Ovary (tissue), 10 donors: ENCODE measurements at places on chromosomes 12 and 14.

GRCh38 chr12:1091350-1091749, 100.3 kb downstream of the ERC1 start:
- DNase-seq, result no peak

- DNase-seq, result no peak
Observed at GRCh38 chr14:102227184-102227964, 77.6 kb downstream of the MOK start.

- DNase-seq, result no peak
Observed at GRCh38 chr14:24216345-24216699, 456 bp upstream of the MDP1 start.

DNA sequence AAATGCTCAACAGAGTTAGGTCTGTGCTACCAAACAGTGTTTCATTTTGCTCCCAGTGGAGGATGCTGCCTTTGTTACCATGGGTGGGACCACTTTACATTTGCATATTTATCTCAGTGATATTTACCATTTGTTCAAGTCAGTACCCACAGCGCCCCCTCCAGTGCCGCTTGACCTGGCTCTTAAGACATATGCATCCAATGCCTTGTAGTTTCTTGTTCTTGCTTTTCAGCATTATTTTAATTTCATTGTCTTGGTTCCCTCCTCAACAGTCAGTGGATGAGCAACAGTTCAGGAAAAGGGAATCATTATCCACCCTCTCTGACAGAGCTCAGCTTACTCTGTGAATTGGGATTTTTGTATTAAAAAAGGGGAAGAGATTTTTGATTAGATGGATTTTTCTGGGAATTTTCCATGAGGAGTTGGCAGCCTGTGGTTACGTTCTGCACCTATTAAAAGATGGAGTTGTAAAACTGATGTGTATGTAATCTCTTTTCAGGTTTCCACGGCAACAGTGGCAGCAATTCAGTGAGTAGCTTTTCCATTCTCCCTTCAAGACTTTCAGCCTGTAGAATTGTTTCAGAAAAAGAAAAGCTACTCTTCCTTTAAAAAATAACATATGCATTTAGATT, 240.5 kb upstream of the DAAM1 start:
- DNase-seq, result no peak

GRCh38 chr14:78107166-78107565, 63.0 kb upstream of the NRXN3 start:
- no peak for DNase-seq

DNA sequence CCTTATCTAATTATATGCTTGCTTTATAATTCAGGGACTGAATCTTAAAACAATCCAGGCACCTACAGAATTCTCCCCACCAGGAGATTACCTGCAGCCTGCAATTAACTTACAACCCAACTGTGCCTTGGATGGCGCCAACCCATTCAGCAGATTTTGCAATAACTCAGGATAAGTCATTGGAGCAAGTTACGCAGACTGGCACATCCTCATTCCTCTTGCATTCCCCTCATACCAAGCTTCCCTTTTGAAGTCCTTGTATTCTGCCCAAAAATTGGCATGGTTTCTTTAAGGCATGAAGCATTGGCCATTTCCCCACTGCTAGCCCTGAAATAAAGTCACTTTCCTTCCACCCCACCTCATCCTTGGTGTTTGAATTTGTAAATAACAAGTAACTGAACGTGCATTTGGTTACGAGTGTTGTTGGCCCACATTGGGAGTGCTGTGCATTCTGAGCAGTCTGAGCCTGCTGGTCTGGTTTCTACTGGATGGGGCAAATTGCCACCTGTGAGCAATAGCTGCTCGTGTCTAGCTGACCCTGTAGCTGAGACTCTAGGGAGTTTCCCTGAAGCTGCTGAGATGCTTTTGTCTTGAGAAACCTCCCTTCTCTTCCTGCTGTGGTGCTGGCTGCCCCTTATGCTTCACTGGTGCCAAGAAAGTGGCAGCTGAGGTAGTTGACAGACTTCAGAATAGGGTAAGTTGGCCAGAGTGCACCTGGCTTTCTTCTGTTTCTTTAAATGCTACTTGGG, 99.2 kb upstream of the SCAF11 start:
- DNase-seq, result no peak

GRCh38 chr12:69345077-69345476, 3.1 kb upstream of the LYZ start:
- DNase-seq, result no peak

DNA sequence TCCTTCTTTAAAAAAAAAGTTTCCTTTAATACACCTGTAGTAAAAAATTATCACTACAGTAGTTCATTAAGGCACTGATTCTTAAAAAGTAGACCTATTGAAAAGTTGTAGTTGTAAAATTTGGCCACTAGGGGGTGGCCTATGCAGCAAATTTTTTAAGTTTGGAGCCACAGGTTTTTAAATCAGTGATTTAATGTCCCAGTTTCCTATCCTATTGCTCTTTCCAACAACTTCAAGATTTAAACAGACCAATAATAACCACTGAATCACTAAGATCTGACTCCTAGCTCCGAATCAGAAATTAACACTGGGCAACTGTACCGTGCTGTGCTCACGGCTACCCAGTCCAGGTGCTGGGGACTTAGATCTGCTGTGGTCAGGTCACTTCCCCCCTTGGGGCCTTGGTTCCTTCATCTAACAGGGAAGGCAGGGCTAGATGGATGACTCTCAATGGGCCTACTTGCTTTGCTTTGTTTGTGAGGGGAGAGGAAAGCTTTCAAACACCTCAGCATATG, 279.3 kb downstream of the MED13L start:
- no peak for DNase-seq

GRCh38 chr12:56084958-56085543, 5.1 kb downstream of the ERBB3 start:
- no peak for DNase-seq

GRCh38 chr12:68954811-68955210, 21.8 kb upstream of the CPM start:
- DNase-seq, result no peak

DNA sequence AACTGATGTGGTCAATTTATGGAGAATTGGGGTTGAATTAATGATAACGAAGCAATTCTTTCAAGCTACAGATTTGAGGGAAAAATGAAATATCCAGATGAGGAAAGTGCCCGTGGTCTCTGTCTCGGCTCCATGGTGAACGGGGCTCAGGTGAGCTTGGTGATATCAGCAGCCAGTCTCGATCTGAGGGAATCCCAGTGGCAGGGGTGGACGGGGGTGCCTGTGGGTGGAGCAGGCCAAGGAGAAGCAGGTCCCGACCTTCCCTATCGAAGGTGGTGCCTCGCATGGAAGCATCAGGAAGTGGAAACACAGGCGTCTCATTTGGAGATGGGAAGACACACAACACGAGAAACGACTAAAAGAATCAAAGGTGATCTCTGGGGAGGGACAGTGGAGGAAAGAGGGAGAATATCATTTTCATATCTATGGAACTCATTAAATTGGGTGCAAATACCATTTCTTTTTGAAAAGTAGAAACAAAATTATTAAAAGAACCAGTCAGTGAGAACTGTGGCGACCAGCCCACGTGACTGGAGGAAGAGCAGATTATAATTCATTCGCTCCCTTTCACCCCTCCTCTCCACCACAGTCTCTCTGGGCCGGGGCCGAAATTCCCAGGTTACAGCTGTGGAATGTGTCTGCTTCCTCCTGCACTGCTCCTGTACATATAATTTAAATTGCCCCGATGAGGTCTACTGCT, 354.3 kb upstream of the SFSWAP start:
- no peak for DNase-seq

DNA sequence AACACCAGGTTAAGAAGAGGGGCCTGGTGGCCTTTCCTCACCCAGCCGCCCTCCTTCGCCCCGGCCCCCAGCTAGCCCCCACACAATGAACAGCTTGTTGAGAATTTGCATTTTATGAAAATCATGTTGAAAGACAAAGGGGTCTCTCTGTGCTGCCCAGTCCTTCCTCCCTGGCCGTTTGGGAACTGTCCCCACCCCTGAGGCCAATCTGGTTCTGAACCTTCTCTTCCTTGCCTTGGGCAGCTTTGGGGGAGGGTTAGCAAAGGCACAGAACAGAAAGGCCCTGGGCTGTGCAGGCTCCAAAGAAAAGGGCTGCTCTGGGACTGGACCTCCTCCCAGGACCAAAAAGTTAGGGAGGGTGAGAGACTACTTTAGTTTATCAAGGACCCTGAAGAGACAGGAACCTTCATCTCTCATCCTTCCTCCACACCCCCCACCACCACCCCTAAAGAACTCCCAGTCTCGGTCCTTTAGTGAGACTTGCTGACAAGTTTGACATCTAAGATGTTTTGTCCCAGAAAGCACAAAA, 1.3 kb downstream of the TAMALIN start:
- DNase-seq, result no peak

GRCh38 chr12:52971679-52972329, 22.9 kb downstream of the KRT18 start:
- DNase-seq, result no peak

DNA sequence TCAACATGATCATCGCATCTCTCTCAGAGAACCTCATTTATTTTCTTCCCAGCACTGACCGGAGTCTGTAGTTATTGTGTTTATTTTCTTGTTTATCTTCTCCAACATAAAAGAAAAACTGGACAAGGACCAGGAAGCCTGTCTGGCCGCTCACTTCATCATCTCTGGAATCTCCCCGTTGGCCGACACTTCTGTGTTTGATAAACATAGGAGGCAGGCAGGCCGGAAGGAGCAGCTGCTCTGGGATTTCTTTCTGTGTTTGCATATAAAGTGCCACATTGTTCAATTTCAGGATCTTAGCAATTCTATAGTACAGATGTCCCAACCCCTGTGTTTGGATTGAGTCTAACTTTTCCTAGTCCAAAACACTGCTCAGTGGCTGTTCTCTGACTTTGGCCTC, 53.3 kb downstream of the ACACB start:
- no peak for DNase-seq
